ENCODE measurements at places on chromosomes 6 and 20.

DNA sequence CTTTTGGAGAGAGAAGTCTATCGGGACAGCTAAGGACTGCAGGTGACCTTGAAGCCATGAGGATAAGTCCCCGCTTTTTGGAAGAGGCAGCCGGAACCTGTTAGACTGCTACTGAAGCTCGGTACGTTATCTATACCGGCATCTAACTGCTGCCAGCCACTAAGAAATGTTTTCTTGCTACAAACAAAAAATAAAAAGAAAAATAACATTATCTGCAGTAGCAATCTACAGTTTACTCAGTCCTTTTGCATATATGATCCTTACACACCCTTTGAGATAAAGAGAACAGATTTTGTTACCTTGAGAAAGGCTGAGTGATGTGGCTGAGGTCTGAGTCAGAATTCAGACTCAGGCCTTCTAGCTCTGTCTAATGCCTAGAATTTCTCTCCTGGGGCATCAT is 314.6 kb downstream of the CDH26 start:
- DNase-seq = no peak

- DNase-seq = no peak
Observed at GRCh38 chr6:14695579-14695978, 550.3 kb upstream of the JARID2 start.

DNA sequence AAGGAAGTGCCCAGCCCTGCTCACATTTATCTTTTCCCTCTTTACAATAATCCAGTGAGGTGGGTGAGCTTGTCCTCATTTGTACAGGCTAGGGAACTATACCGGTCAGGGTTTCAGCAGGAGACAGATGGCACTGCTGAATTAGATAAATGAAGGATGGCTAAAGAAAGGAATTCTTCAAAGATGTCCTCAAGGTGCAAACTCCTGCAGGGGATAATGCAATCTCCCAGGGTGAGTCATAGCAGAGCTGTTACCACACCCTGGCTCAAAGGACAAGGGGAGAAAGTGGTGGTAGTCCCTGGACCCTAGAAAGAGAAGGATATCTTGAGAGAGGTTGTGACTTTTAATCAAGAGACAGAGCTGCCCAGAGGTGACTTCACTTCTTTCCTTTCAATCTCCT is 66.7 kb downstream of the RFPL4B start:
- no peak for DNase-seq

DNA sequence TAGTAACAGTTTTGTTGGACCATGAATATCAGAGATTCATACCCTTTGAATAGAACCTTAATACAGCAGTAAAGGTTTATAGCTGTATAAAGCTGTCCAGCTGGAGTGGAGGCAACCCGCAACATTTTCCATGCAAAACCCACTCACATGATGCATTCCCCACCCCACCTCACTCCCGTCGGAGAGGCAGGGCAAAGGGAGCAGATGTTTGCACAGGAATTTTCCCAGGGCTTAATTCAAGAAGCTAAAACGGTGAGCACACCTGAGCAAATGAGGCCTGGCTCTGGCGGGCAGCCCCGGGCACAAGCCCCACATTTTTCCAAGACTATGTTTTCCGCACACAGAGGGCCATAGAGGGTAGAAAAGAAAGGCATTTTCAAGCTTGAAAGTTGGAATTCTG is 191.7 kb downstream of the FOXC1 start:
- DNase-seq = no peak

DNA sequence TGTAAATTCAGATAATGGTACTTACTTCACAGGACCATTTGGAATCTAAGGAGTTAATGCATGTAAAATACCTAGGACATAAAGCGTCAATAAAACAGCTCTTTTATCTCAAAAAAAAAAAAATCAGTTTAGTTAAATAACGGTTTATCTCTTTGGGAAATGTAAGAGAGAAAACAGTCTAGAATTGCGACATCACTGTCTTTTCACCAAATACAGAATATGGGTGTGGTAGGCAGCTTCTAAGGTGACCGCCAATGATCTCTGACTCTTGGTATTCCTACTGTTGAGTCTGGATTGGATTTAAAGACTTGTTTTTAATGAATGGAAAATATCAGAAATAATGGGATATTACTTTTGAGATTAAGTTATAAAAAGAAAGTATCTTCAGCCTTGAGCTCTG is 111.5 kb downstream of the EYS start:
- no peak for DNase-seq

DNA sequence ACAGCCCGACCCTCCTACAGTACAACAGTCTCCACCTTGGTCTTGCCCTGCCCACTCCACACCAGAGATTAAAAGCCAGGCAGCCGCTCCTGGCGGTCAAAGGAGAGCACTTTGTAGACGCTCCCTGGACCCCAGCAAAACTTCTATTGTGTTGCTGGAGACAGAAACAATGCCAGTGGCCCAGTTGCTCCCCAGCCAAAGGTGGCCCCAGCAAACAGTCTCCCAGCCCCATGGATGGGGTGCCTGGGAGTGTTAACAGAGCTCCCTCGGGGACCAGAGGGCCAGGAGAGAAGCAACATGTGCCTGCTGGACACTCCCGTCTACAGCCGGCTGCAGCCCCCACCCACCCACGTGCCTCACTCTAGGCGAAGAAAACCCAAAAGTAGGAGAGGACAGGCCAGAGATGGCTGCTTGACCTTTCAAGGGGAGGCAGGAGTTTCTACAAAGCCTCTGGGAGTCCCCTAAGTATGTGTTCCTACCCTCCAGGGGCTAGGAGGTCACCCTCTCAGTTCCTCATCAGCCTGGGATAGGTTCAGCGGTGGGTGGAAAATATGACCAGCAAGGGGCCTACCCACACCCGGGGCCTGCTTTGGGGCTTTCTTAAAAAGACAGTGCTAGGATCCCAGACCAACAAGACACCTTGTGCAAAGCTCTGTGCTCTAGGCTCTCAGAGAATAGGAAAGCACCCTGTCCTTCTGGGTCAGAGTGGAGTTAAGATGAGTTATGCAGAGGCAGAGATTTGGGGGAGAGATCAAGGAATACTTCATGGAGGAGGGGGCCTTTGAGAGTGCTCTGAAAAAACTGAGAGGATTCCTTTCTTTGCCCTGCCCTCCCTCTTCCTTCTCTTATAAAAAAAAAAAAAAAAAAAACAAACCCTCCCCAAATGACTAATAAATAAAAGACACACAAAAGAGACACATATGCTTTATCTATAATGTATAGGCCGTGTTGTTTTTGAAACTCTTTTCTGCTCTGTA is 19.0 kb upstream of the PREX1 start:
- DNase-seq = peak; percentile 77

DNA sequence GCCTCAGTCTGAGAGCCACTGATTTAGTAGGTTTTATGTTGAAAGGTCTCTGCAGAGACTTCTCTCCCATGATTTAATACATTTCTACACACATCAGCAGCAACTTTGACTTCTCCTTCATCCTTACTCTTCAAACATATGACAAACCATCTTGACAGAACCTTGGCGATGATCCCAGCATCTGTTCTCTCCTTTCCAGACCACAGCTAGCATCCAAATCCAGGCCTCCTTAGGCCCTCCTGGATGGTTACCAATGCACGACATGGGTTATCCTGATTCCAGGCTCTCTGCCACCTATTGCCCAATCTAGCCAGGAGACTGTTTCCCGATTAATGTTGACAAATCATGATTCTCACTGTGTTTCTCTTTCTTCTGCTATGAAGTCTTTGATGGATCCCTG is 16.8 kb downstream of the LAMA4 start:
- no peak for DNase-seq

DNA sequence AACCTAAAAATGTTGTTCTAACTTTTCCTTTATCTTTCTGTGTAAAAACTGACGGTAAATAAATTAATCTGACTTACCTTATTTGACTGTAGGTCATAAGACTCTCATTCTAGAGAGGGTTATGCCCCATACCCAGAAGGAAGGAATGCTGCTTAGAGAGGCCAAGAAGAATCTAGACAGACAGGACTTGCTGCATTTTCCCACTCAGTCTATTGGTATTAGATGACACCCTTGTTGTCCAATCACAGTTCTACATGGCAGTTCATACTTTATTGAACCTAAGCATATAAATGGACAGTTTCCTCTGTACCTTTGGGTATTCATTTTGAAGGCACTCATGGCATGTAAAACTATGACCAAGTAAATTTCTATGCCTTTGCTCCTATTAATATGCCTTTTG is 359.6 kb upstream of the ID4 start:
- no peak for DNase-seq

- peak; percentile 83 for DNase-seq
Observed at GRCh38 chr6:33700391-33701050, 11.0 kb downstream of the UQCC2 start.

- peak; percentile 99 for DNase-seq
Observed at GRCh38 chr6:41779788-41780550, at the start of gene FRS3. Gene FRS3 (minus strand): TSS chr6:41779900. CDS start chr6:41776987, 2,913 bp downstream.

DNA sequence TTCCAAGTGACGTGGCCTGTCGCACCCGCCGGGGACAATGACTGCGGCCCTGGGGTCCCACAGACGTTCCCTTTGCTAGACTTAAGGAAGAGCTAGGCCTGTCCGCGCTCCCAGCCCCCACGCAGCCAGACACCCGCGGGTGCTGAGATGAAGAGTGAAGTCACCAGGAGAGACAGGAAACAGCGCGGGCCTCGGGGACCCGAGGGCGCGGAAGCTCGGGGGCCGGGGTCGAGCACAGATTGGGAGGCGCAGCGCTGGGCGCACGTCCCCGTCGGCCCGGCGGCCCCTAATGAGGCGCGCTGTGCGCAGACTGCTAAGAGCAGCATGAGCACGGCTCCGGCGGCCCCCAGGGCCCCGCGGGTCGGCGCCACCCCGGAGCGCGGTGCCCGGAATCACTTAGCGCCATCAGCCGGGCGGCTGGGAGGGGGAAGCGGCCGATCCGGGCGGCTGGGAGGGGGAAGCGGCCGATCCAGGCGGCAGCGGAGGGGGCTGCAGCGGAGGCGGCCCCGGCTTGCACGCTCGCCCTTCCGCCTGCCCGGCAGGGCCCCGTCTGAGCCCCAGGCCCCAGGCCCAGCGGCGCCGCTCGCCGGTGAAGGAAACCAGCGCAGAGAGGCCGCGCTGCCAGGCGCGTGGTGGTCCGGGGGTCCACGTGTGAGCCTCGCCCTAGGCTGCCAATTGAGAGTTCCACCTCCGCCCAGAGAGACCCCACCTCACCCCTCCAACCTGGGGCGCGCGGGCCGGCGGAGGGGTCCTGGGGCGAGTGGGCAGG is 8.3 kb upstream of the AVP start:
- peak; percentile 59 for DNase-seq

Measured in activated T-cell treated with anti-CD3 and anti-CD28 coated beads, Interleukin-2, amount 50 U/mL, for 48 hours (primary cell).